Glutamatergic neuron (in vitro differentiated cells): ENCODE measurements at places on chromosomes 11 and 22. TPM values are rescaled to one million over a fixed set of nuclear protein-coding genes. Genes with fewer than 3 reads are reported as not detected.

OR4D5 gene
- total RNA-seq, result not detected

ZBTB16 gene
- total RNA-seq, result 9.0 TPM

SOX6 gene
- 1.4 TPM for total RNA-seq

GRCh38 chr11:74133436-74133835 is 37.4 kb downstream of the C2CD3 start:
- no peak for DNase-seq
- H3K4me1 ChIP-seq, result no peaks in the 10 kb centered on the region
- no peaks in the 10 kb centered on the region for H3K36me3 ChIP-seq
- no peak overlapping the region for H3K27ac ChIP-seq

- H3K4me3 ChIP-seq, result no peak overlapping the region
- no peak for DNase-seq
- no peaks in the 10 kb centered on the region for H3K4me1 ChIP-seq
These were observed 29.0 kb upstream of the LDLRAD3 start for GRCh38 chr11:35914816-35915215.

- no peaks in the 10 kb centered on the region for H3K4me1 ChIP-seq
- no peak overlapping the region for H3K27ac ChIP-seq
- H3K4me3 ChIP-seq, result no peak overlapping the region
- no peaks in the 10 kb centered on the region for H3K27me3 ChIP-seq
These were observed 25.9 kb downstream of the ALG9 start for GRCh38 chr11:111845276-111846028.

DNA sequence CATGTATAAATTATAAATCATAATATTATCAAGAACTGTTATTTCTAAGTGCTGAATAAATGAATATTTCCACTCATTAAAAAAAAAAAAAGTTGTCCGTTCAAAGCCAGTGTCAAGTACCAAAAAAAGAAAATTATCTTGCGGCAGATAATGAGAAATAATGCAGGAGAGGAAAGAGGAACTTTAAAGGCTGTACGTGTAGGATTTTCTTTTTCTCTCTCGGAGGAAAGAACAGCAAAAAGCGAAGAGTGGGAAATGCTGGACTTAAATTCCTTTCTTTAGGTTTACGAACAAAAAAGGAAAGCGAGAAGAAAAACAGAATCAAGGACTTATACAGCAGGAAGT is 999 bp upstream of the CCDC83 start:
- peaks cover 1% of the 10 kb centered on the region for H3K27me3 ChIP-seq
- peak overlapping the region; percentile 88 for H3K4me3 ChIP-seq
- peaks cover 8% of the 10 kb centered on the region for H3K4me1 ChIP-seq
- DNase-seq, result no peak

GRCh38 chr11:72623052-72623451 is 51.2 kb downstream of the PDE2A start:
- DNase-seq, result no peak
- no peak overlapping the region for H3K4me3 ChIP-seq
- peaks cover 15% of the 10 kb centered on the region for H3K27me3 ChIP-seq
- peaks cover 3% of the 10 kb centered on the region for H3K36me3 ChIP-seq

GRCh38 chr11:123253911-123254310 is 58.9 kb upstream of the CLMP start:
- H3K4me1 ChIP-seq, result peaks cover 38% of the 10 kb centered on the region
- no peak overlapping the region for H3K4me3 ChIP-seq
- no peak for DNase-seq
- peaks cover 3% of the 10 kb centered on the region for H3K27me3 ChIP-seq
- H3K36me3 ChIP-seq, result no peaks in the 10 kb centered on the region

DNA sequence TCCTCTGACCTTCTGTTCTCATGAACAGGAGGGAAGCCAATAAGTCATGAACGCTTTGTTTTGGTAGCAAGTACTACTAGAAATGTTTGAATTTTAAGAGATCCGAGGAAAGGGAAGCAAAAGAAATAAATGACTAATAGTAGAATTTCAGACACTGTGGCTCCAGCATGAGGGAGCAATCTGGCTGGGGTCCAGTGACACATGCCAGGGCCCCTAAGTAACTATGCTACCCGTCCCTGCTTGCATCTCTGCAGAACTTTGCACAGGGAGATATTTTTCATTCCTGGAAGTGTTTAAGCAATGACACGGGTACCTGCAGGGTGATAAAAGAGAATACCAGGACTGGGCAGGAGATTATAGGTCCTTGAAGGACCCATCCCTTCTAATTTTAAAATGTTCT is 7.3 kb upstream of the ADAMTS8 start:
- DNase-seq, result no peak
- no peaks in the 10 kb centered on the region for H3K4me1 ChIP-seq
- H3K36me3 ChIP-seq, result no peaks in the 10 kb centered on the region
